OCI-M1 (cell line): ENCODE measurements at places on chromosomes 3 and 15.

DNA sequence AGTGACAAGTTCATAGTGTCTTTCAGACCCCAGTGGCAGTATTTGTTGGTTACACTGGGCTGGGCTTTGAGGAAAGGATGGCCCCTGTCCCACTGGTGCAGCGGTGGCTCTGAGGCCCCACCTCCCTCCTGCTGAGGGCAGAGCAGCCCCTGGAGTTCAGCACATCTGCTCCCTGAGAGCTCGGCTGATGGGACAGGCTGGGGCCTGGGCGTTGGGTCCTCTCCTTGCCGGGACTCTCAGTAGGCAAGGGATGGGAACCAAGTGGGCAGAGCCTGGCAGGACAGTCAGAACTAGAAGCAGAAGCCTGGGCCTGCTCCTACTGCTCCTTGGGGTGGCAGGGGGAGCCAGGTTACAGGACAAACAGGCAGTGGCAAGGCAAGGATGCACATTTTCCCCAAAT lies 114.5 kb downstream of the NUP210 start:
- no peak for DNase-seq

DNA sequence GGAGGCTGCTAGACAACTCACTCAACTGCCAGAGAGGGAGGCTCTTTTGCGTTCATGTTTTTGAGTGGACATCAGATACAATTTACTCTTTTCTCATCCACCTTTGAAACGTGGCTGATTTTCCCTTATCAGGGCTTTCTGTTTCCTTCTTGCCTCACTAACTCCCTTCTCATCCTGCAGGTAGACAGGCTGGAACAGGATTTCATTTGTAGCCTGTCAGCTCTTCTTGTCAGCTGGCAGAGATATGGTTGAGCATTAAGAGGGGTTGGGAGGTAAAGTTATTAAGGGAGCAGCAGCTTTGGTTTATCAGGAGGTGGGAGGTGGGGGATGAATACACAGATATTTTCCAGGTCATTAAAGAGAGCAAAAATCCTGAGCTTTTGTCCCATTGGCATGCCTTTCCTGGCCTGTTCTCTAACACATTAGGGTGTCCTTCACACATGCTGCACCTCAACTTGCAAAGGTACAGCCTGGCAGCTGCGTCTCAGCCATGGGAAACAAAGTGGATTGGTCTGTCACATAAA lies 73.5 kb downstream of the PPM1L start:
- DNase-seq = no peak

DNA sequence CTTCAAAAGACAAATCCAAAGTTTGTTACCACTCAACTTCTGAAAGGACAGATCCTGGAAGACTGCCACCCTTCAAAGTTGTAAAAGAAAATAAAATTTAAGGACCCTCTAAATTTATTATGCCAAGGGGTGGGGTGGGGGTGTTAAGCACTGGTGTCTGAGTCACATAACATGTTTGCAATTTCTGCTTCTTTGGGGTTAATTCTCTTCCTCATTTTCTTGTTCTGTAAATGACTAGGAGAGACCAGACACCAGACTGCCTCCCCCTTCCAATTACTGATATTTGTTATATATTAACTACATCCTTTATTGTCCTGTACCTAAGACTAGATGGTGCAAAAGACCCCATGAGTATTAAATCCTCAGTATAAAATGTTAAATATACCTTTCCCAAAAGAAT lies 242.8 kb downstream of the ZNF385D start:
- DNase-seq = peak; percentile 41

DNA sequence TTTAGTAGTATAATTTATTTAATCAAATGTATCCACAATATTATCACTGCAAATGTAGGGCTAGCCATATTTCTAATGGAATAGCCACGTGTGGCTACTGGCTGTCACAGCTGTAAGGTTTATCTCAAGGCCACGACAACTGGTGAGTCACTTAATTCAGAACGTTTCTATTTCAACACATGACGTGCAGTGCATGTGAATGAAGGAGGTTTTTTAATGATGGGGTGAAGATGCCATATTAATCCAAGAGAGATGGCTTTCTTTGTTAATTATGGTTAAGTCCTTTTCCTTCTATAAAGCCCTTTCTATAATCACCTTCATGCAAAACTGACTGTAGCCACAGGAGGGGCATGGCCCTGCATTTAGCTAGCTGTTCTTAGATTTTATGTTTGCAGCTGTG lies 212.0 kb downstream of the FEZF2 start:
- DNase-seq = peak; percentile 7

- DNase-seq = no peak
Measured at GRCh38 chr3:31002730-31003129, 108.3 kb upstream of the GADL1 start.

DNA sequence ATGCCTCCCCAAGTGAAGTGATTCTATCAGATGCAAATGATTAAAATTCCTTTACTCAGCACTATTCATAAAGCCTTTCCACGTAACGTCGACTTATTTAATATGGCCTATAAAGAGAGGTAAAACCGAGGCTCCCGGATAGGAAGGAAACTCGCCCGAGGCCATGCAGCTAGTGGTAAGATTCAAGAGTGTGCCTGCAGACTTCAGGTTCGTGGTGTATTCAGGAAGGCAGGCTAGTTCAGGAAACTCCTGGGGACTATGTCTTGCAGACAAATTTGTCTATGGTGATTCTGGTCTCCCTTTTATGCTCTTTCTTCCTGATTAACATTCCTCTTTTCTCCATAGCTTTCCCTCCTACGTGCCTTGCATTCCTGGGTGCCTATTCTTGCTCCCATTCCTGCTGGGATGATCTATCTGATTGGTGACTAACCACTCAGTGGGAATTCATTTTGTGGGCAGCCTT lies 150.7 kb downstream of the SST start:
- no peak for DNase-seq

GRCh38 chr15:58440158-58440910 lies 8.5 kb downstream of the LIPC start:
- DNase-seq = no peak

GRCh38 chr3:112042842-112043280 lies 8.3 kb downstream of the TMPRSS7 start:
- no peak for DNase-seq

- no peak for DNase-seq
Measured at GRCh38 chr15:29131840-29132420, 137.7 kb downstream of the NSMCE3 start.

- DNase-seq = no peak
Measured at GRCh38 chr3:194323785-194324735, 27.1 kb downstream of the CPN2 start.

DNA sequence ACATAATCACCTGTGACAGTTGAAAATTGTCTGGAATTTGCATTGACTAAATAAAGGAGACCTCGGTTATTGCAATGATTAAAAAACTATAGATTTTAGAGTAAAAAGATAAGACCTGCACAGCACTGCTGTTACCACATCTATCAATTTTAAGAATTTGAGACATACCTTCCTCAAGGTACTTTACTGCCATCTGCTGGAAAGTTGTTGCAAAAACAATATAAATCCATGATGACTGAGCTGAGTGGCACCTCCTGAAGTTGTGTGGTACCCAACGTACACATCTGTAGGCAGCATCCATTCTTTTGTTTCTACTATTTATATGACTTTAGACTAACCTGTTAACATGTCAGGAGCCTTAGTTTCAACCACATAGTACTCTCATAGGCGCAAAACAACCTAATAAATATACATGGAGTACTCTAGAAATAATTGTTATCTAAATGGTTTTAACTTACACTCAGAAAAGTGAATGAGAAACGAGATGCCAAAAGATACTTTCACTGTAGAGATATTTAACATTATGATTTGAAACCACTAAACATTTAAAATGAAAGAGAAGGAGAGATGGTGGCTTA lies 106.7 kb downstream of the GHSR start:
- DNase-seq = peak; percentile 63

DNA sequence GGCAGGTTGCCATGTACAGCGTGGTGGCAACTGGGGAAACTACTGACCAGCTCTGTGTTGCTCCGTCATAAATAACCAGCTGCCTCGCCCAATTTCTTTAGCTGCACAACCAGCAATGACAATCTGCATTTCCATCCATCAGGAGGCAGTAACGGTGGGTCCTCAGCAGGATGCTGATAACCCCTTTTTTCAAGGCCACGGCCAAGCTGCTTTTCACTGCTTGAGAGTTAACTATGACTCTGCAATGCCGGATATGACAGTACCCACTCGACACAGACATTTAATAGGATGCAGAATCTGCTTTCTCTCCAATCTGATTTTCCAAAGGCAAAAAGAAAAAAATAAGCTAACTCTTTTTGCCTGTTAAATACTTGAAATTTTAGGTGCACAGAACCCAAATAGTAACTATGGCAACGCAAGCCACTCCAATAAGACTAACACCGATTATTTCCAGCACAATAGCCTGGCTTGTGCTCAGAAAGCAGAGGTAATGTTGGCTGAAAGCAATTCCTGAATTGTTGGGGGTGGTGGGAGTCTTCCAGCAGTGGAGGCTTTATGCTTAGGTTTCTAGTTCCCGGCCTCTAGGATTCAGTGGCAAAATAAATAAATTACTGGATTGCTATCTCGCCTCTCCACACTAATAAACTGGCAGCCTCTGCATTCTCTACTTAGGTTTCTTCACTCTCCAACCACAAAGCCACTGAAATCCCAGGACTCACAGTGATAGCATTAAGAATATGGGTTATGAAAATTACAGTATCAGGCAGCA lies 31.2 kb upstream of the SRGAP3 start:
- DNase-seq = no peak

DNA sequence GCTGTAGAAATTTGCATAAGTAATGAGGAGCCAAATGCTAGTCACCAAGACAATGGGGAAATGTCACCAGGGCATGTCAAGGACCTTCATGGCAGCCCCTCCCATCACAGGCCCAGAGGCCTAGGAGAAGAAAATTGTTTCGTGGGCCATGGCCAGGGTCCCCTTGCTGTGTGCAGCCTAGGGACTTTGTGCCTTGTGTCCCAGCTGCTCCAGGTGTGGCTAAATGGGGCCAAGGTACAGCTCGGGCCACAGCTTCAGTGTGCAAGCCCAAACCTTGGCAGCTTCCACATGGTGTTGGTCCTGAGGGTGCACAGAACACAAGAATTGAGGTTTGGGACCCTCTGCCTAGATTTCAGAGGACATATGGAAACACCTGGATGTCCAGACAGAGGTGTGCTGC lies 208.8 kb upstream of the TBC1D5 start:
- DNase-seq = no peak

GRCh38 chr3:64867224-64867623 lies 179.4 kb upstream of the ADAMTS9 start:
- DNase-seq = no peak

GRCh38 chr3:165895919-165896318 lies 58.7 kb upstream of the BCHE start:
- DNase-seq = peak; percentile 45
